Amniotic stem cell (primary cell): ENCODE measurements at places on chromosomes 2 and 18.

- no peak for DNase-seq
These were observed 277.5 kb downstream of the PRKCE start for GRCh38 chr2:45928946-45929345.

GRCh38 chr2:182330451-182331305 is 96.2 kb downstream of the PDE1A start:
- DNase-seq: no peak

GRCh38 chr2:67085146-67085545 is 312.0 kb upstream of the ETAA1 start:
- DNase-seq: no peak

- DNase-seq: no peak
These were observed 24.4 kb upstream of the CATIP start for GRCh38 chr2:218332288-218332687.

DNA sequence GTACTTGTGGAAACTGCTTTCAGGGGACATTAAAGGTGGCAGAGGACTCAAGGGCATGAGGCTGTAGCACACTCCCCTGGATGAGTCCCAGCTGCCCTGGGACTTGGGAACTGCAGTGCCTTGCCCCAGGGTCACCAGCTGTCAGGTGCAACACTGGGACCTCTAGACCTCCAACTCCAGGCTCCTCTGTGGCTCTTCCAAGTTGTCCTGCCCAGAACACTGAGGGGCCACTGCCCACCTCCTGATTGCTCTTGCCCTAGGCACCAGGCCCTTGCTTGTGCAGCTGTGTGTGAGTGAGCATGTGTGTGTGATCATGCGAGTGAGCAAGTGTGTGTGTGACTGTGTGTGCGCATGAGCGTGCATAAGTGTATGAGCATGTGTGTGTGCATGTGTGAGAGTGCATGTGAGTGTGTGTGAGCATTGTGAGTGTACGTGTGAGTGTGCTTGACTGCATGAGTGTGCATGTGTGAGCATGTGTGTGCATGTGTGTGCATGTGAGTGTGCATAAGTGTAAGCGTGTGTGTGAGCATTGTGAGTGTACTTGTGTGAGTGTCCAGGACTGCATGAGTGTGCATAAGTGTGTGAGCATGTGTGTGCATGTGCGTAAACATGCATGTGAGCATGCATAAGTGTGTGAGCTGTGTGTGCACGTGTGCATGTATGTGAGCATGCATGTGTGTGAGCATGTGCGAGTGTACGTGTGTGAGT is 301.5 kb downstream of the NDUFA10 start:
- no peak for DNase-seq

- DNase-seq: no peak
These were observed 150.1 kb downstream of the WDPCP start for GRCh38 chr2:63438181-63438580.

- DNase-seq: no peak
These were observed 19.9 kb upstream of the EVA1A start for GRCh38 chr2:75580606-75581005.

DNA sequence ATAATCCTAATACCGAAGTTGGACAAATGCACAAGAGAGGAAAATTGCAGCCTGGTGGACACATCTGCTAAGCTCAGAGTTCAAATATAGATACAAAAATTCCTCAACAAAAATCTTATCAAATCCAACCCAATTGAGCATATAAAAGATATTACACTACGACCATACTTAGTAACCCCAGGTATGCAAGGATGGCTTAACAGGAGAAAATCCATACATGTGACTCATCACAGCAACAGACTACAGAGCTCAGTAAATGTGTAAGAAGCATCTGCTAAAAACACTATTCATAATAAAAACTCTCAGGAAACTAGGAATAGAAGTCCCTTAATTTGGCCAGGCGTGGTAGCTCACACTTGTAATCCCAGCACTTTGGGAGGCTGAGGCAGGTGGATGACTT is 28.3 kb downstream of the HS6ST1 start:
- no peak for DNase-seq
